ENCODE measurements at places on chromosomes 11 and 22.

DNA sequence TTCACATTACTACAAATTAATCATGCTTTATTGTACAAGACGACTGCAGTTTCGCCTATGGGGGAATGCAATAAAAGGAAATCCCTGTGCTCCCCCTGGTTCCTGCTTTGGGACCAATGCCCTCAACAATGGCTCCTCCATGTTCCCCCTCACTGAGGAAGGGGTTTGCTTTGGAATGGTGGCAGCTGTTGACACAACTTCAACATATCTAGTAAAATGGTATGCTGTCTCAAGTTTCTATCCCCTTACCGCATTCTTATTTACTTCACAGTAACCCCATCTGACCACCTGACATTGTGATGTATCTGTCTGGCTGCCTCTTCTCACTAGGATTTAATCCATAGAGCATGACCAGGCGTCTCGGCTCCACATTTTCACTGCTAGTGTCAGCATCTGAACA, 48.8 kb downstream of the PIWIL3 start:
- DNase-seq = no peak

DNA sequence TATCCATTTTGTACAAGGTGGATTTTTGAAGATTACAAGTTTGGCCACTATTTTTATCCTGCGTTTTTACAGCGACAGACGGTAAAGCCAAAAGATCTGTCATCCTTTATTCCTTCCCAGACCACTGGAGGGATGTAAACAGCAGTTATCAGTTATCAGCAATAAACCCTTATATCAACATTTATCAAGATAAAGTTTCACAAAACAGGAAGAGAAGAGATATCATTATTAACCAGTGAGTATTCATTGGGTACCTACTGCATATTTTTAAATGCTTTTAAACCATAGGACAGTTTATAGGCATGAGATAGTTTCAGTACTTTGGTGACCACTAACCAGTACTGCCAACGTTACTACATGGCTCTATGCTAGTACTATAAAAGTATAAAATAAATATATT, 5.9 kb upstream of the REXO2 start:
- no peak for DNase-seq

GRCh38 chr11:7592711-7593110, 78.9 kb downstream of the PPFIBP2 start:
- no peak for DNase-seq

DNA sequence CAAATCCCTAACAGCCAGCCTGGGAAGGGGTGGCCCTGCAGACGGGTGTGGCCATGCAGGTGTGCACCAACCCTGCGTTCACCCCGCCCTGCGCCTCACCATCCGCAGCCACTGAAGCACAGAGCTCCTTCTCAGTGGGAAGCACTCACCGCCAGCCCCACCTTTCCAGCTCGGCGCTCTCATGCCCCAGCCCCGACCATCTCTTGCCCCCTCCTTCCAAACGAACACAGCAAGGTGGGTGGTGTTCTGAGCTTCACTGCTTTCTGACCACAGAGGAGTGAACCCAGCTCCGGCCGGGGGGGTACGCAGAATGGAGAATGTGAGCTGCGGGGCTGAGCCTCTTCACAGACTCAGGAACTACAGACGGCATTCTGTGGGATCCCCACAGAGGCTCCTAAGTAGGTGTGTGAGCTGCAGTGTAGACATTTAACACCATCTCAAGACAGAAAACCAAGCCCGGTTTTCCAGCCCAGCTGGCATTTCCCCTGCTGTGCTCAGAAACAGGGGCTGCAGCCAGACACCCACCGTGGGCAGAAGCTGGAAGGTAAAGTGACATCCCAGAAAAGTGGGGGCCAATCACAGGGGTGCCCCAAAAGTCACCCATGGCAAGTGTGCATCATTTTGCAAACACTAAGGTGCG, 88.4 kb upstream of the RTL6 start:
- no peak for DNase-seq

DNA sequence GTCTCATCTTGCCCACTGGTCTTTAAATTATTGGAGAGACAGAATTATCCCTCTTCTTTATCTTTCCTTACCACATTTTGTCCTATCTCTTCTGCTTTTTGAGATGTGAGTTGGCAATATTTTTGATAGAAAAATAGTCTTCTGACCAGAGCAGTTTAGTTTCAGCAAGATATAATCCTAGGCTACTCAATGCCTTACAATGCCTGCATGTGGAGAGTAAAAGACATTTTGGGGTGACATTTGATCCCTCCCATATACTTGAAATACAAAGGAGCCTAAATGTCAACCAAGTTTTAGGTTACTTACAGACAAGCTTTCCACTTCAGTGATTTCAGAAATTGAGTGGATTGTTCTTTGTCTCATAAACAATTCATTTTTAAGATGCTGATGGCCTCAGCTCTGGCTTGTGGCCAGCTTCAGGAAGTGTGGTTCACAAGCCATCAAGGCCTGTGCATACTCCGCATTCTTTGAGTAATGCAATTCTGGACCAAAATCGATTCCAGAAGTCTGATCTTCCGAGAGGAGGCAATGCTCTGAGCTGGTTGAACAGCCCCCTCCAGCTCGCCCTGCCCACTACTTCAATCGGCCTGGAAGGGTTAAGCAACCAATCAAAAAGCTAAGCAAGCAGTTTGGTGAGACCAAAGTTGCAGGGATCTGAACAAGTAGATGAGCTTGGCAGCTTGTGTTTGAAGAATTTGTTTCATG, 274.4 kb downstream of the BLID start:
- no peak for DNase-seq

DNA sequence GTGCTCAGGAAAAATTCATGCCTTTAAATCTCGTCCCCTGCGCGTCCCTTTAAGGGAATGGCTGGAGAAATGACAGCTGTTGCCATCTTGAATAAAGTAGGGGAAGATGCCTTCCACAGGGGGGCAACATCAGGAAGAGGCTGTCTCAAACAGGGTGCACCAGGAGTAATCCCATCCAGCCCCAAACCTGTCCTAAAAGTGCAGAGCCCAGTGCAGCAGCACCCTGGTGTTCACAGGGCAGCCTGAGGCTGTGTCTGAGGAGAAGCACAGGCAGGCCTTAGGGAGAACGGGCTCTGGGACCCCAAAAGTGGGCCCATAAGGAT, 10.8 kb upstream of the C11orf96 start:
- no peak for DNase-seq

DNA sequence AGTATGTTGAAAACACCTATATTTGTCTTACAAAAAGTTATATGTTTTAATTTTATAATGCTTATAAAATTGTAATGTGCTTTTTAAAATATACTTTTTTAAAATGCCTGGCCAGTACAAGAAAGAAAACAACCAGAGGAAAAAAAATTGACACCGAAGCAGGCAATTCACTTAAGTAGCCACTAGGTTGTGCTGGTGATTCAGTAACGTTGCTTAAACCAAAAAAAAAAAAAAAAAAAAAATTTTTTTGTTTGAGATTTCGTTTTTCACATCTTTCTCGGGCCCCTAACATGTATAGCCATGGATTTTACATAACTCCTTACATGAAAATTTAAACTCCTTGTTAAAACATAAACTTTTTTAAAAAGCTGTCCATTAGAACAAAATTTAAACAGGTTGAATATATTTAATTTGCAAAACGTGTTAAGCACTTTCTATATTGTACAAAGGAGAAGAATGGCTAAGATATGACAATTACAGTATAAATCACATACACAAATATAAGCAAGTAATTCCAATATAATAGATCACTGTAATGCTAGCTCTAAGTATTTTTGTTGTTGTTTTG, 9.2 kb downstream of the OR8B4 start:
- DNase-seq = no peak
